ENCODE measurements at places on chromosomes 2 and 18. TPM values are rescaled to one million over a fixed set of nuclear protein-coding genes. Genes with fewer than 3 reads are reported as not detected.

The ELOA2 gene
- total RNA-seq: not detected

The CNRIP1 gene
- total RNA-seq: not detected

The TFPI gene
- not detected for total RNA-seq

The CRIM1 gene
- 6.8 TPM for total RNA-seq

The INSIG2 gene
- 18.0 TPM for total RNA-seq

The ADGRF3 gene
- 1.7 TPM for total RNA-seq

The SERPINB13 gene
- total RNA-seq: not detected

The CNGA3 gene
- total RNA-seq: not detected

The SEC11C gene
- 89.3 TPM for total RNA-seq

The EMILIN2 gene
- 9.5 TPM for total RNA-seq

The LRRC30 gene
- total RNA-seq: not detected

The IL1R2 gene
- not detected for total RNA-seq

The ONECUT2 gene
- total RNA-seq: not detected

The CXCR1 gene
- total RNA-seq: not detected

The IL36B gene
- not detected for total RNA-seq

The CHRNA1 gene
- total RNA-seq: not detected

The SKOR2 gene
- not detected for total RNA-seq

The PRR30 gene
- not detected for total RNA-seq

The ZNF804A gene
- not detected for total RNA-seq

The L3MBTL4 gene
- total RNA-seq: 0.53 TPM

The NTSR2 gene
- total RNA-seq: not detected

The BCL11A gene
- not detected for total RNA-seq

The RAPGEF4 gene
- total RNA-seq: not detected

The FIGN gene
- total RNA-seq: not detected

The HOXD1 gene
- not detected for total RNA-seq

The MTCL1 gene
- total RNA-seq: 0.36 TPM

The SLC30A3 gene
- total RNA-seq: not detected

The OTOF gene
- total RNA-seq: 0.91 TPM

The ZNF892 gene
- total RNA-seq: 5.9 TPM

The UGT1A6 gene
- total RNA-seq: not detected

The HAAO gene
- total RNA-seq: not detected

The SMYD1 gene
- total RNA-seq: not detected

All from CD4-positive, alpha-beta memory T cell (primary cell).